ENCODE measurements at places on chromosomes 4 and X.

GRCh38 chrX:40415675-40416074 lies 165.1 kb upstream of the ATP6AP2 start:
- no peak for DNase-seq

DNA sequence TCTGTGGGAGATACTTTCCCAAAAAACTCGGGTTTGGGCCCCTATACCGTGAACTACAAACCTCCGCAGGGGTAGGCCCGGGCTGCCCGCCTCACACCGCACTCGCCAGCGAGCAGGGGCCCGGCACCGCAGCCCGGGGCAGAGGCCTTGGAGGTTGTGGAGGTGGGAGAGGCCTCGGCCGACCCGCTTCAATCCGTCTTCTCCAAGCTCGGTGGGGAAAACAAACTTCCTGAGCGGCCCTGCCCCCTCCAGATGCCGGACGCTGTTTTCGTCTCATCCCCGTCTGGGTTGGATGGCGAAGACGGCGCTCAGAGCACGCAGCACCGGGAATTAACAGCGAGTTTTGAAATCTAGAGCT lies 442 bp upstream of the MCUB start:
- peak; percentile 33 for DNase-seq

- no peak for DNase-seq
These were observed 195.6 kb downstream of the RASL11B start for GRCh38 chr4:53057679-53058078.

DNA sequence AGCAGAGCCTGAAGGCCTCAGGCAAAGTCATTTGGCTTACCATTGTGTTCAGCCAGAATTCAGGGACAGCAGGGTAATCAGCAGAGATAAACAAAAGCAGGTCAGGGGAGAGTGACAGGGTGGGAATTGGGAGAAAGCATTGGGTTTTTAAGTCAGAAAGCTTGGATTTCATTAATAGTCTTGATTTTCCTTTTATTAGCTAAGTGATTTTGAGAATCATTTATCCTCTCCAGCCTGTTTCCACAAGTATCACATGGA lies 410.1 kb downstream of the HNRNPD start:
- DNase-seq: no peak

- DNase-seq: no peak
These were observed 18.8 kb upstream of the CENPU start for GRCh38 chr4:184752496-184753275.

- peak; percentile 68 for DNase-seq
These were observed 186.5 kb upstream of the RPL34 start for GRCh38 chr4:108433832-108434231.
